Aorta (tissue), 5 donors: ENCODE measurements at places on chromosomes 4 and X. TPM values are rescaled to one million over a fixed set of nuclear protein-coding genes. Genes with fewer than 3 reads are reported as not detected.

DNA sequence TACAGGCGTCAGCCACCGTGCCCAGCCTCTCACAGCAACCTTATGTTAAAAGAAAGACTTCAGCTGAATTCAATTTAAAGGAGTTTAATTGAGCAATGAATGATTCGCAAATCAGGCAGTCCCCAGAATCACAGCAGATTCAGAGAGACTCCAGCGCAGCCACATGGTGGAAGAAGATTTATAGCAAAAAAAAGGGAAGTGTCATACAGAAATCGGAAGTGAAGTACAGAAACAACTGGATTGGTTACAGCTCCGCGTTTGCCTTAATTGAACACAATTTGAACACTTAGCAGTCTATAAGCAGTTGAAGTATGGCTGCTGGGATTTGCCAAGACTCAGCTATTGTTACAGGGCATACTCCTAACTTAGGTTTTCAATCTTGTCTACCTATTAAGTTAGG is 19.8 kb downstream of the CENPVL3 start:
- DNase-seq = no peak

- no peak for DNase-seq
These were observed 12.1 kb downstream of the F9 start for GRCh38 chrX:139542652-139543051.

DNA sequence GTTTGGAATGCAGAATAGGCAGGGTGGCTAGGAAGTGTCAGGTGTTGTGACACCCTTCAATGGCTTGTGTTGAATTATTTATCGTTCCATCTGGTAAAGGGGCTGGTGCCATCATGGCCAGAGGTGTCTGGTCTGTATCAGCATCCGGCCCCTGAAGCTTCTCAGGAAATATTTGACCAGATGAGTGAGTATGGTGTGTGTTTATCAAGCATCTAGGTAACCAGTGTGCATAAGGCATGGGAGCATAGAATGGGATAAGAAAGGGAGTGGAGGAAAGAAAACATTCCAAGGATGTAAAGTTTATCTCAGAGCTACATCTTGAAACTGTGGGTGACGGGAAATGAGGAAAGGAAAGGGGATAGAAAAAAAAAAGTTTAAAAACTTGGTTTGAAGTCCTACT is 109.4 kb downstream of the KLHL4 start:
- DNase-seq = no peak

DNA sequence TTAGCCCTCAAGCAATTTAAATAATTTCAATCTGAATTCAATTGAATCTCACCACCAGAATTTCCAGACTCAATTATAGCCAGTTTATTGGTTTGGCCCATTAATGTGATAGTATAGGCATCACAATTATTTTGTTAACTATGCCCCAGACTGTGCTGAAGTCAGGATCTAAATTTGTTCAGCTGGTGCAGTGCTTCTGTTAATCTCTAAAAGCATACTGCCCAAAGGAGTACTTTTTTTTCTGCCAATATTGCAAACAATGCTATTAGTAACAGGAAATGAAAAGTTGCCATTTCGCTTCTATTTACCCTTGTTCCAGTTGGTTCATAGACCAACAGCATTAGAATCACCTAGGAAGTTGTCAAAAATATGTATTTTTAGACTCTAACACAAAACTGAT is 171.0 kb downstream of the GPM6A start:
- DNase-seq = no peak

- DNase-seq = no peak
These were observed 5.1 kb downstream of the AFF1 start for GRCh38 chr4:86939729-86940575.

DNA sequence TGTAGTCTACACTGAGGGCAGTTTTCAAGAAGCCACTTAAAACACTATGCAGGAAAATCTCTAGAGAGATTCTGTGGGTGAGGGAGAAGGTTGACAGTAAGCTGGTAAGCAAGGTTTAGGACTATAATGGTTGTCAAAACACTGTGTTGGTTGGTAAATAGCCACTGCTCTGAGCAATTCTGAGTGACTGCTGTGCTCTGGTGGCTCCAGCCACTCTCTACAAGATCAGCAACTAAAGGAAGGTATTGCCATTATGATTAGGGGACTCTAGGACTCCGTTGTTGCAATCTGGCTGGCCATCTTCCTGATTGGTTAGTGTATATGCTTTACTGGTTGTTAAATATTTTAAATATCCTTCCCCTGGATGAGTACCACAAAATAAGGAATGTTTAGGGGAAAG is 5.5 kb upstream of the FAM47E start:
- no peak for DNase-seq

DNA sequence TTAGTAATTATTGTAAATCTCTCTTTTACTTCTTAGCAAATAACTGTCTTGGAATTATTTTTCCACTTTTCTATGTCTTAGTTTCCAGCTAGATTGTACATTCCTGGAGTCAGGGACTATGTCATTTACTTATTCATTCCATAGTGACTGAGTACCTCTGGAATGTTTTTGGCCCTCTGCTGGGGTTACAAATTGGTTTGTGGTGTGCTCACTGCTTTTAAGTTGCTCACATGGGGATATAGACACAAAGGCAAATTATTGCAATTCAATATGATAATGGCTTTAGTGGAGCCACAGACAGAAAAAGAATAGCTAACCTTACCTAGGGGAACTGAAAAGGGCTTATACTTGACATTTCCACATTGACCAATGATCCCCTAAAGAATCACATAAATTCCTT is 63.7 kb upstream of the PDGFRA start:
- DNase-seq = no peak

GRCh38 chr4:911871-912490 is 20.1 kb downstream of the GAK start:
- DNase-seq = peak; percentile 14

INTS6L gene
- total RNA-seq = 15.6 TPM

XK gene
- total RNA-seq = 1.7 TPM

HTN1 gene
- total RNA-seq = not detected

PRKG2 gene
- total RNA-seq = 0.23 TPM

ADH1C gene
- 11.7 TPM for total RNA-seq
